Adipose tissue (tissue), 3 donors: ENCODE measurements at places on chromosomes 7 and 10. TPM values are rescaled to one million over a fixed set of nuclear protein-coding genes. Genes with fewer than 3 reads are reported as not detected.

The CAV2 gene
- 205 TPM for polyA plus RNA-seq

The FFAR4 gene
- 1.3 TPM for polyA plus RNA-seq

The UCN3 gene
- not detected for polyA plus RNA-seq

The CDC14C gene
- not detected for polyA plus RNA-seq

The FXYD4 gene
- 0.15 TPM for polyA plus RNA-seq

The PPRC1 gene
- 44.4 TPM for polyA plus RNA-seq

The COBL gene
- polyA plus RNA-seq, result 8.0 TPM

The EBF3 gene
- polyA plus RNA-seq, result 33.5 TPM

The GPER1 gene
- 1.5 TPM for polyA plus RNA-seq

The ELFN1 gene
- polyA plus RNA-seq, result 0.58 TPM

The CALML3 gene
- polyA plus RNA-seq, result 0.22 TPM

The PNLIP gene
- 2,301 TPM for polyA plus RNA-seq

The CPA2 gene
- polyA plus RNA-seq, result 4.2 TPM

The ADAM22 gene
- polyA plus RNA-seq, result 0.17 TPM

The AKR1C4 gene
- polyA plus RNA-seq, result not detected

The MGMT gene
- 22.7 TPM for polyA plus RNA-seq

The IKZF1 gene
- polyA plus RNA-seq, result 1.3 TPM

The POP7 gene
- polyA plus RNA-seq, result 27.4 TPM

The FAM237B gene
- polyA plus RNA-seq, result 0.03 TPM

The ASB4 gene
- polyA plus RNA-seq, result 0.22 TPM

The CROT gene
- 6.4 TPM for polyA plus RNA-seq

The PRLHR gene
- 0.09 TPM for polyA plus RNA-seq

The MYH16 gene
- polyA plus RNA-seq, result not detected

The SPDYE5 gene
- not detected for polyA plus RNA-seq

The WNT8B gene
- polyA plus RNA-seq, result not detected

The EGFR gene
- 12.6 TPM for polyA plus RNA-seq
